Effector CD8-positive, alpha-beta T cell (primary cell): ENCODE measurements at places on chromosomes 3 and 15.

- DNase-seq = no peak
These were observed 12.3 kb downstream of the BOC start for GRCh38 chr3:113223475-113224281.

DNA sequence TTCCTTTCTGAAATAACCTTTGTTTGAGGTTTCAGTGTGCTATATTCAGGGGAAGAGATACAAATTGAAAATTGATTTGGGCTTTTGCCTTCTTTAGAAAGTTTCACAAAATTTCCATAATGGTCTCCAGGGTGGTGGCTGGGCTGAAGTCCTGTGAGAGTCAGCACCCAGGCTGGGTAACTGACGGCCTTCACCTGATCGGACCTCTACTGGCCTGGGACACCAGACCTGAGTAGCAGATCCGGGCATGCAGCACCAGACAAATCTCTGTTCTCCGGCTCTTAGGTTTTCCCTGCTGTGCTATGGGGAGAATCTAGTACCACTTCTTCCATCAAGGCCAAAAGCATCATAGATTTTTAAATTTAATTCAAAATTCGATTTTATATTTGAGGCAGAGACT, 133.0 kb upstream of the LMCD1 start:
- no peak for DNase-seq

DNA sequence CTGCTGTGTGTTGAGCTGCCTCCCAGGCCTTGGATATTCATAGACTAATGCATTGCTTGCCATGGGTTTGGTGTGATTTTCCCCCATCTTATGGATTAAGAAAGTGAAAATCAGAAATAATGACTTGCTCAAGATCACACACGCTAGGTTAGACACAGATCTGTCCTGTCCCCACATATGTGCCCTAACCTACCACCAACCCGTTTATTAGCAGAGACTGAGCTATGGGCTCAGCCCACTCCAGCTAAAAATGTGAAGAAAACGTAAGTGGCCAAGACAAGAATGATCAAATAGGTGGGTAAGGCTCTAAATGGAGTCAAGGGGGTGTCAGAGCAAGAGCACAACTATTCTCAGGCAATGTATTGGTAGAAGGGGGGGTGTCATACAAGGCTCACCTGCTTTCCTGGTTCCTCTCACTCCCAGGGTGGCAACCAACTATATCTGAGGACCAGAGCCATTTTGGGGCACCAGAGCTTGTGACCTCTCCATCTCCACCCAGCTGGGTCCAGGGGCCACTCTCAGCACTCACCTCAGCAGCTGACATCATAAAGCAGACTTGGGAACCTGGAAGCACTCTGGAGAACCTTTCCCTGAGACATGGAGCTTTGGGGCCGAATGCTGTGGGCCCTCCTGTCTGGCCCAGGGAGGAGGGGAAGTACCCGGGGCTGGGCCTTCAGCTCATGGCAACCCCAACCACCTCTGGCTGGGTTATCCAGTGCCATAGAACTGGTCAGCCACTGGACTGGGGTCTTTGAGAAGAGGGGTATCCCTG, 1.4 kb downstream of the HEMK1 start:
- DNase-seq = no peak

DNA sequence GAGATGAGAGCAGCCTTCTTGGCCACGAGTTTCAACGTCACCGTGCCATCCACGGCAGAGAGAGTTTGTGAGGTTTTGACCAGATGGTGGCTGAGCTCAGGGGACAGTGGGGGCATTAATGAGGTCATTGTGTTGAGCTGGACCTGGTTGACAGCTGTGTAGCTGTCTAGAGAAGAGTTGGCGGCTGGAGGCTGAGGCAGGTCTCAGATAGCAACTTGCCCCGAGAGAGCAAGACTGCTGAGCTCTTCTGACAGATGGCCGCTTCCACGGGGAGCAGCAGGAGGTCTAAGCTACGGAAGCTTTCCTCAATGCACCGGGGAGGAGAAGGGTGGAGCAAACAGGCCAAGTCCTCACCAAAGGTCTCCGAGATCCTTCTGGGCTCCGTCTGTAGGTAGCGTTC, 44.8 kb upstream of the EIF5A2 start:
- DNase-seq = no peak

- no peak for DNase-seq
These were observed 39.8 kb downstream of the CEMIP start for GRCh38 chr15:80819001-80819400.

- DNase-seq = no peak
These were observed 9.0 kb downstream of the CLDND1 start for GRCh38 chr3:98513736-98514135.

GRCh38 chr15:100095541-100096247, 246.1 kb downstream of the ADAMTS17 start:
- DNase-seq = no peak

DNA sequence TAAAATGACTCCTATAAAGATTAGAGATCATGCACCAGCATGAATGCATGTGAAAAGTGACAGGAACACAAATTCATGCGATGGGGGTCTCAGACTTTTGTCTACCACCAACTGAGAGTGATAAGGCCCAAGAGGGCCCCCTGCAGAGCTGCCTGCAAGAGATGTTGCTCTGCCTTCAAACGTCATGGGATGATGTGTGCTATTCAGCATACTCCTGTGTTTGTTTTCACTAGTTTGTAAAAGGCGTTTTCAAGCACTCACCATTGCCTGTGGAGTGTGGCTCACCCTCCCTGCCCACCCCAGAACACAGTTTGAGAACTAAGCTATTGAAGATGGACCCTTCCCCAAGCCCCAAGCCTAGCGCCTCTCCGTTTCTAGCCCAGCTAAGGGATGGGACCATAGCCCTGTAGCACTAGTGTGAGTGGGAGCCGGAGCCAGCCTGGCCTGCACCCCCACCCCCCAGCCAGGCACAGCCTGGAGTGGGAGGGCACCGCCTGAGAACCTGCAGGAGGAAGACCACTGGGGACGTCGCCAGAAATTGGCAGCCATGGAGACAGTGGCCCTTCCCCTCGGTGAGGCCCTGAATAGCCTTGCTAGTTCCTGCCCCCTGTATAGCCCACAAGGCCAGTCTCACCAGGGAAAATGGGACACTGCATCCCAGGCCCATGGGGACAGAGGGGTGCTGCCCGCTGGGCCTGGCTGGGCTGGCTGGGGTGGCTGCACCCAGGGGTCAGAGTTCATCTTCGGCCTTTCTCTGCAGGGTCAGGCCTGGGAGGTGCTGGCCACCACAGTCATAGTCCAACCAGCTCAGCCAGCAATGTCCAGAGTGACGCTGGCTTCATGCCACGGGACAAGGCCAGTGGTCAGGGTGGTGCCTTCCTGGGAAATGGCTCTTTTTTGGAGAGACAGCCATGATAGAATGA, 22.6 kb upstream of the KLF13 start:
- no peak for DNase-seq

- no peak for DNase-seq
These were observed 41.2 kb downstream of the CRYBG3 start for GRCh38 chr3:97863031-97863430.

GRCh38 chr3:39142067-39142466, 11.3 kb downstream of the CSRNP1 start:
- no peak for DNase-seq

DNA sequence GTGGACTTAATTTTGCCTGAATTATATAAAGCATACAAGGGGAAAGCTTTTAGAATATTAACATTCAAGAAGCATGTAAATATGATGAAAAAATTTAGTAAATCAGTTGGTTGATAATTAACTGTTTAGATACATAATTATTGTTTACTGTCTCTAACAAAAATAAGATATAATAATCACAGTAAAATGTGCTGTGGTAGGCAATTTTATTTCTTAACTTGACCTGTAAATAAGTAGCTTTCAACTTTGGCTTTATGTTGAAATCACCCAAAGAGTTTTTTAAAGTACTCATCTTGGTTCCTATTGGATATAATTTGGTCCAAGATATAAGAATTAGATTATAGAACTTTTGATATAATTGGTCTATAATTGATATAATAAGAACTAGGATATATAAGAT, 1374.5 kb downstream of the NSUN3 start:
- no peak for DNase-seq

GRCh38 chr15:46231786-46232185, 597.0 kb downstream of the SQOR start:
- no peak for DNase-seq

- no peak for DNase-seq
These were observed 22.9 kb downstream of the RAB6B start for GRCh38 chr3:133872781-133873180.

DNA sequence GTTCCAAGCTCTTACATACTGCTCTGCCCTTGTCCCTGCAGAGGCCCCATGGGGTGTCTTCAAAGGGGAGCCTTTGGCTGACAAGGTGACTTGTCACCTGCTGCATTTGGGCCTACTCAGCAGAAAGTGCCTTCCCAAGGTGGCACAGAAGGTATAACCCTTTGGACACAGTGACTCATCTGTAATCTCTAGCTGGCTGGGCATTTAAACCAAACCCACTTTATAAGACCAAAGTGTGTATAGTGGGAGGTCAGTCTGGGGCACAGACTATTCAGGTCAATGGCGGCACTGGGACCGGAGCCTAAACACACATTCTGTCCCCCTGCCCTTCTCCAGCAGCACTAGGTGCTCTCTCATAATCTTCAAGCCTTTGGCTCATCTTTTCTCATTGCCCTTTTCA, 35.1 kb downstream of the GJD2 start:
- DNase-seq = no peak

GRCh38 chr3:136070953-136071949, 105.7 kb downstream of the PPP2R3A start:
- no peak for DNase-seq

GRCh38 chr15:70094690-70095311, 2.9 kb downstream of the TLE3 start:
- no peak for DNase-seq

- DNase-seq = no peak
These were observed 160.5 kb downstream of the GREM1 start for GRCh38 chr15:32878342-32878741.

- DNase-seq = no peak
These were observed 74.6 kb downstream of the ITGB5 start for GRCh38 chr3:124812291-124813265.

GRCh38 chr15:39554746-39555387, 26.0 kb upstream of the THBS1 start:
- no peak for DNase-seq

DNA sequence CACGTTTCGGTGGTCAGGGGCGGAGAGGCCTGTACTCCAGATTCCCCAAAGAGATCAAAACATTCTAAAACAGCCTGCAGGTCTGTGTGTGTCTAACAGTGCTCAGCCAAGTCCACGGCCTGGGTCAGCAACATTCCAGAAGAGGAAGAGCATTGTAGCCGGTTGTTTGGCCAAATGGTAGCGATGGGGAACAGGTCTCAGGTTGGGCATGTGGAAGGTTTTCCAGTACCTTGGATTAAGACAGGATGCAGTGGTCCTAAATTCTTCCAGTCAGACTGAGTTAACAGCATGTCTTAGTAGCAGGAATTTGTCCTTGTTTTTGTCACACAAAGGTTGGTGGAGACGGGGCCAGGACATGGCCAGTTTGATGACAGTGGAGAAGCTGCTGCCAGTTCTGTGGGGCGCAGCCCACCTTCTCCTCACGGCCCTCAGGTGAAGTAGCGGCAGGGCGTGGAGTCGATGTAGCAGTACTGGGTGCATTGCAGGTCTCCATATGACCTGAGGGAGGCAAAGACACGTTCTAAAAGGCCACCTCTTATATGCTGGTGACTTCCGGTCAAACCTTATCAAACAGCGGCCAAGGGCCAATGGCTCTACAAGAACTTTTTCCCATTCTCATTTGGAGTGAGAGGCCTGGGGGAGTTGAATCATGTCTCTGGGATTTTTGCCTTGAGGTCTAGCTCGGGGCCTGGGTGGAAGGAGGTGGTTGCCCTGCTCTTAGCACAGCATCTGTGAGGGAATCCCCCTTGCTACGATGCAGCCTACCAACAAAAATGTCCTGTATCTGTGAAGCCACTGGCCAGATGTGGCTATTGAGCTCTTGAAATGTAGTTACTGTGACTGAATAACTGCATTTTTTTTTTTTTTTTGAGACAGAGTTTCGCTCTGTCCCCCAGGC, 24.1 kb downstream of the EAF1 start:
- DNase-seq = no peak

- DNase-seq = no peak
These were observed 123.4 kb downstream of the SATB1 start for GRCh38 chr3:18301781-18302180.

- DNase-seq = no peak
These were observed 105.2 kb downstream of the XXYLT1 start for GRCh38 chr3:195165790-195166189.

- DNase-seq = no peak
These were observed 137.9 kb upstream of the PRR20G start for GRCh38 chr3:127425505-127426443.

DNA sequence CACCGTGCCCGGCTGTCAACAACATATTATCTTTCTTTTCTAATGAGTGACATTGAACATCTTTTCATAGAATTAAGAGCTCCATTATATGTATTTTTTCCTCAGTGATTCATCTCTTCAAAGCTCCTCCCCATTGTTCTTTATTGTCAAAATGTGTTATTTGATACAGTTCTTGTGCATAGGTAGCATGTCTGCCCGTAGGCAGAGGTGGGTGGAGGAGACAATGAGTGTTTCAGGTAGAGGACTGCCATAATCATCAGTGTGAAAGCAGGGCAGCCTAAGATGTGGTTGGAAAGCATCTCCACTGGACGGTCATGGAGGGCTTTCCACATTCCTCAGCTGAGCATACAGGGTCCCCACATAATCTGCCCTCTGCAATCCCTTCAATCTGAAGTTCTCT, 452.0 kb upstream of the MCTP2 start:
- DNase-seq = no peak

- DNase-seq = no peak
These were observed at the start of gene ZIC1 for GRCh38 chr3:147409143-147410115. TSS of gene ZIC1 (plus strand) at chr3:147409365. CDS start at chr3:147410113, 748 bp downstream.

DNA sequence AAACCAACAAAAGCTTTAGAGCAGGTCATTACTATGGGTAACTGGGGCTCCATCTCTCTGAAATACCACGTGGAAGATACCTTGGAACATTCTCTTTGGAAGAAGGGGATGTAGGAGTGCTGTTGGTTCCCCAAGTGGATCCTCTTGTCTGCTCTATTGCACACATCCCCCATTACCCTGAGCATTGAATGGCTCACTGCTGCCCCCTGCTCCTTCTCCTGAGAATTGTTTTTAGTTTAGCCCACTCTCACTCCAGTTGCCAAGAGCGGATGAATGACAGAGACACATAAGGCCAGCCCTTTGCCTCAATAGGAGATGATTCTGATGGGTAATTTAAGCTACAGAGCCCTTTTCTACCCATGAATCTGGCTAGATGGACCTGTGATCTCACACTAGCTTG, 135.6 kb upstream of the SUCLG2 start:
- peak; percentile 41 for DNase-seq

- DNase-seq = no peak
These were observed 666 bp upstream of the SEMA3F start for GRCh38 chr3:50154476-50154839.

DNA sequence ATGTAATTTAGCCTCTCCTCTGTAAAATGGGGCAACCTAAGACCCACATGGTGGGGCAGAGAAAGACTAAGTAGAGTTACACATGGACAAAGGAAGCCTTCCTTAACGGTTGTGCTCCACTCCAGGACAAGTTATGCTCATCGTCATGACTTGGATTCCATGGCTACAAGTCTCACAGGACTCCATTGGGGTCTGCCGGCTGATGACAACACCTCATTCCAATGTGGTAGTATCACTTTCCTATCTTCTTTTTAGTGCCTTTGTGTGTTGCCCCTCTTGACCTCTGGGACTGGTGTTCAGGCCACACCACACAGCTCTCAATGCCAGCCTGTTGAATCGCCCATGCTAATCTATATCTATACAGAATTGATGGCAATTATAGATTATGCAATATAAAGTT, 181.3 kb upstream of the WNT5A start:
- DNase-seq = no peak
